ENCODE measurements at places on chromosomes 16 and 17.

GRCh38 chr17:8142887-8143580, 9.2 kb downstream of the PER1 start:
- no peak for DNase-seq

- no peak for DNase-seq
Measured at GRCh38 chr17:69762359-69762758, 312.7 kb upstream of the KCNJ16 start.

DNA sequence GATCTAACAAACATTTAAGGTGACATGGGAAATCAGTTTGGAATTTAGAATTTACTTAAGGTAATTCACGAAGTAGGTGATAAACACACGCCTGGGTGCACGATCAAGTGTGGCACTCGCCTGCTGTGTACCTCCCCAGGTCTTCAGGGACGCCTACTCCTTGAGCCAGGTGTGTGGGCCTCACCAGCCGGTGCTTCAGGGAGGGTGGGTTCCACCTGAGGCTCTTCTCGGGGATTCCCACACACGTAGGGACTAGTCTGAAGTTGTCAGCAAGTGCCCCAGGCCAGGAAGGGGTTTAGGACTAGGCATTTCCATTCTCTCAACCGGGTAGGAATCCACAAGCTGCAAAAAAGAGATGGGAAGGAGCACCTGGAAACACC, 9.8 kb upstream of the NAT9 start:
- DNase-seq: no peak

DNA sequence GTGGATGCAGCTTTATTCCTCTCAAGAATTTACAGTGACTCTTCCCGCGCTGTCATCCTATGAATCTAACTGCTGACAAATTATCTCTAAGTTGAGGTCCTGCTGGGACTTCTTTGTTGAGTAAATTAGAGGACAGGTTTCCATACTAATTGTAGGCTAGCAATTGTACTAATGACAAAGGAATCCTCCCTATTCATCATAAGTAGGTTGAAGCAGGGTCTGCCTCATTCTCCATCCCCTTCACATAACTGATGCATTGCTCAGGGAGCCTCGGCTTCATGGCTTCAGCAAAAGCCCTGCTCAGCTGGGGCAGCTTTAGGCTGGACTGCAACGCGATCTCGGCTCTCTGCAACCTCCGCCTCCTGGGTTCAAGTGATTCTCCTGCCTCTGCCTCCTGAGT, 83.1 kb upstream of the IRX6 start:
- no peak for DNase-seq

GRCh38 chr16:85399583-85400284, 213.4 kb upstream of the GSE1 start:
- no peak for DNase-seq

DNA sequence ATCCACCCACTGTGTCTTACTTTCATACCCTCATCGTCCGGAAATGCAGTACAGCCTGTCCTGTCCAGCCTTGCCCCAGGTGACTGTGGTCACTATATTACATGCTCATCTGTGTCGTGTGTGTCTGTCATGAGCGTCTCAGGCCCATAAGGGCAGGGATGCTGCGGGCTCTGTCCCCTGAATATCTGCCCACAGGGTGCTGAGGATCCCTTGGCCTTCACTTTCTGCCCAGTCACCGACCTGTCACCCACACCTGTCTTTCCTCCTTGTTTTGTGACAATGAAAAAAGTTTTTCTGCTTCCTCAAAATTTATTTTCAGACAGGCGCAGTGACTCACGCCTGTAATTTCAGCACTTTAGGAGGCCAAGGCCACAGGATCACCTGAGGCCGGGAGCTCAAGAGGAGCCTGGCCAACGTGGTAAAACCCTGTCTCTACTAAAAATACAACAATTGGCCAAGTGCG, 1.4 kb upstream of the CTRB1 start:
- no peak for DNase-seq

All from NCI-H82 (cell line).